ENCODE measurements at places on chromosomes 7 and 10.
A peak's percentile ranks its signal among the peaks of the same experiment; 100 is the strongest.

- no peak for DNase-seq
Observed at GRCh38 chr10:30185341-30185740, 126.0 kb upstream of the JCAD start.

DNA sequence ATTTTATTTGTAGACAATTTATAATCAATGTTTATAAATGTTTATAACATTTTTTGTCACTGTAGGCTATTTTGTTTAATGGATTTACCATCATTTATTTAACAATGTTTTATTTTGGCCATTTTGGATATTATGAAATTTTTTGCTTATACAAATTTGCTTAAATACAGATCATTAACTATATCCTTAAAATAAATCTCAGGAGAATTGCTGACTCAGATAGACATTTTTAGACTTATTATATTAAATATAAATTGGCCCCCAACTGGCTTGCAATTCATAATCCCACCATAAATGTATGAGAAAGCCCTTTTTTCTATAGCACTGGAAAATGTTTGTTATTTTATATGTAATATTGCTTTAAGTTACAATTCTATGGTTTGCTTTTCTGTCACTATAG is 3.8 kb upstream of the CLRN3 start:
- DNase-seq = no peak

- no peak for DNase-seq
Observed at GRCh38 chr7:41847606-41848005, 144.7 kb upstream of the INHBA start.

DNA sequence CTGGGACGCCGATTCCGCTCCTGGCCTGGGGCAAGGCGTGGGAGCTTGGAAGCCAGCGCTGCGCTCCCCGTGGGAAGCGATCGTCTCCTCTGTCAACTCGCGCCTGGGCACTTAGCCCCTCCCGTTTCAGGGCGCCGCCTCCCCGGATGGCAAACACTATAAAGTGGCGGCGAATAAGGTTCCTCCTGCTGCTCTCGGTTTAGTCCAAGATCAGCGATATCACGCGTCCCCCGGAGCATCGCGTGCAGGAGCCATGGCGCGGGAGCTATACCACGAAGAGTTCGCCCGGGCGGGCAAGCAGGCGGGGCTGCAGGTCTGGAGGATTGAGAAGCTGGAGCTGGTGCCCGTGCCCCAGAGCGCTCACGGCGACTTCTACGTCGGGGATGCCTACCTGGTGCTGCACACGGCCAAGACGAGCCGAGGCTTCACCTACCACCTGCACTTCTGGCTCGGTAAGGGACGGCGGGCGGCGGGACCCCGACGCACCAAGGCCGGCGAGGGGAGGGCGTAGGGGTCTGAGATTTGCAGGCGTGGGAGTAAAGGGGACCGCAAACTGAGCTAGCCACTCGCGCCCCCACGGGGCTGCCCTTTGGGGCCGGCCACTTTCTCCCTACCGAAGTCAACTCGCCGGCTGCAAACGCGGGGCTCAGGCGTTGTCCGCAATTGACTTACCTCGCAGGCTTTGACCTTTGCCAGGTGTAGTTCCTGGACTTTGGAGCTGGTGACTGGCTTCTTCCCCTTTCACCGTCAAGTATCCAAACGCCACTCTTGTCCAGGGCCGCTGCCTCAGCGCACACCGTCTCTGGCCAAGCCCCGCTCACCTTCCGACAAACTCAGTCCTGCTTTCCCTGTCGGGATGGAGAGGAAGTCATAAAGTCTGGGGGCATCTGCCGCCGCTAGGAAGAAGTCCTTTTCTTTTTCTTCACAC is at the start of gene SCIN:
Gene SCIN (plus strand): TSS at position 187 of the 928 bp plus-strand sequence. CDS start 67 bp downstream, at position 254.
- DNase-seq = peak; percentile 72

GRCh38 chr7:77538281-77539212 is 1.5 kb downstream of the PTPN12 start:
- peak; percentile 82 for DNase-seq

DNA sequence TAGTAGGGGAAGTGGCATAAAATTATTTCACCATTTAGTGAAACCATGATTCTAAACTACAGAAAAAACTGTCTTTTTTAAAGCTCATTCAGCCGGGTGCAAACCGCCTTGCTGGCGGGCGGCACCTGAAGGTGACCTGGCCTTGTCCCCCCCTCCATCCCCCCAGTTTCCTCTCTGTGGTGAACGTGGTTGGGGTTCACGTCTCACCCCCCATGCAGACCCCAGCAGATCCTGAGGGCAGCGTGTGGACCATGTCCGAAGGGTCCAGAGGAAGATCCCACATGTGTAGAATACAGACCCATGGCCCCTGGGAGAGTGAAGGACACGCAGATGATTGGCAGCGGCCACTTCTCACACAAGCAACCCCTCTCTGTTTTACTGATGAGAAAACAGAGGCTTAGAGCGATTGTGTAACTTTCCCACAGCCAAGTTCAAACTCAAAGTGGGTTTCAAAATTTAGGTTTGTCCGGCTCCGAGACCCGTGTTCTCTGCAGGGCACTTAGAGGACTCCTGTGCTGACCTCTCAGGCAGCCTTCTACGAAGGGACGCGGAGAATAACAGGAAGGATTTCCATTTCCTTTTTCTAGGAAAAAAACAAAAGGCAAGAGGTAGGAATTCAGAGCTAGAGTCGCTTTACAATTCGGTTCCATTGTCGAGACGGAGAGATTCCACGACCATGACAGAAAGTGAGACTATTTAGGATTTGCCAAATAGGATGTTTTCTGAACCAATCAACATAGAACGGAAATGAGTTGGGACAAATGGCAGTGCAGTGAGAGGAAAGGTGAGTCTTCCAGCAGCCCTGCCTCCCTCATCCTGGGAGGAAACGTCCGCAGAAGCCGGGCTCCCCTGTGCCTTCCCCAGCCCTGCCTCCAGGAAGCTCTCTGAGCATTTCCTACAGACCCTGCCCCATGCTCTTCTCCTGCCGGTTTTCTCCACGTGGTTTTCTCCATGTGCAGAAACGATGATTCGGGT is 67.6 kb upstream of the PITRM1 start:
- no peak for DNase-seq

Measured in stomach (tissue), 19 donors.